Stimulated activated CD4-positive, alpha-beta T cell treated with anti-CD3 and anti-CD28 coated beads, Interleukin-15, amount 100 ng/mL, for 1 hour (primary cell): ENCODE measurements at places on chromosomes 1 and 21.

DNA sequence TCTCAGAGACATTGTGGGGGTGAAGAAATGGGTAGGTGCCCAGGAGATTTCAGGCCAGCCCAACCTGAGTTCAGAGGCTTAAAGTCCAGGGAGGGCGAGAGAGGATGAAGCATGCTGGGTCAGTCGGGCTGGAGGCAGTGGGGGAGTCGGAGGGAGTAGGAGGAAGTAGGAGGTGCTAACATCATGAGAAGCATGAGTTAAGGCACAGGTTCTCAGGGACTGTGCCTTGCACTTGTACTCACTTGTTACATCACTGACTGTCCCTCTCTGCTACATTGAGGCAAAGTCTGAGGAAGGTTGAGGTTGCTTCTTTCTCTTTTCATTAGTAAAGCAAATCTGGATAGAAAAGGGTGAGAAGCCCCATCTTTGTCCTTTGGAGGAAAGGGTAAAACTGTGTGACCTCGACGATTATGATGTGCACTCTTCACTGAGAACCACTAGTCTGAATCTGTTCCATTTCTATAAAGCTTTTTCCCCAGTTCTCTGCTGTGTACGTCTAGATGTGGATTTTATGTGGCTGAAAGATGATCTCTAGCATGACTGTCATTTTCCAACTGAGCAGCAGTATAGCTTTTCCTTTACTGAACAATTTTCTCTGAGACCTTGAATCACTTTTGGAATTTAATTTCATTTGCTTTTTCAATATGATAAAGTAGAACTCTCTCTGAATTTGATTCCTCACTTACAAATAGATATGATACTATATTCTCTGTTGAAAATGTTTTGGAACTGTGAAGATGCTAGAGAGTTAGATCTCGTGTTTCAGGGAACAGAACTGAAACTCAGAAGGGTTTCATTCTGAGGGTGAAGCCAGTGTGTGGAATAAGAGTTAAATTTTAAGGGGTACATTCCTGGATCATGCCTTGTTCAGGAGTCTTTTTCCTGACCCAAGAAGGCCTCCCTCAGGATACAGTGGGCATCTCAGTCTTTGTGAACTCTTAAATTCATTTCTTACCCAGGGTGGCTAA lies 94.6 kb downstream of the FGGY start:
- no peak for DNase-seq

GRCh38 chr1:39896909-39897685 lies 4.6 kb downstream of the MYCL start:
- no peak for DNase-seq

DNA sequence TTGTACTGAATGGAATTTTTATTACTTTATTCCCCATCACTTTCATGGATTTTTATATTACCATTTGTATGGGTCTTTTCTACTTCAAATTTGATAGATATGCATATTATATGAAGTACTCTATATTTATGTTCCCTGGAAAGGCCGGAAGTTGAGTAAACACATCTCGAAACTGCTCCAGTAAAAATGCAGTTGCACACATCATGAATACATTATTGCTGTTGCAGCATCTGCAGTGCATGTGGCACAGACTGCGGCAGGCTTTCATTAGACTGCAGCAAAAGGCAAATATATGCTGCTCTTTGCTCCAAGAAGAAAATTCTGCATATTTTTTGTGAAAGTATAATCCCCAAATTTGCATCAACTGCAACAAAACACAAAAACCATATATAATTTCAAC lies 48.7 kb upstream of the LRRC7 start:
- DNase-seq, result no peak

DNA sequence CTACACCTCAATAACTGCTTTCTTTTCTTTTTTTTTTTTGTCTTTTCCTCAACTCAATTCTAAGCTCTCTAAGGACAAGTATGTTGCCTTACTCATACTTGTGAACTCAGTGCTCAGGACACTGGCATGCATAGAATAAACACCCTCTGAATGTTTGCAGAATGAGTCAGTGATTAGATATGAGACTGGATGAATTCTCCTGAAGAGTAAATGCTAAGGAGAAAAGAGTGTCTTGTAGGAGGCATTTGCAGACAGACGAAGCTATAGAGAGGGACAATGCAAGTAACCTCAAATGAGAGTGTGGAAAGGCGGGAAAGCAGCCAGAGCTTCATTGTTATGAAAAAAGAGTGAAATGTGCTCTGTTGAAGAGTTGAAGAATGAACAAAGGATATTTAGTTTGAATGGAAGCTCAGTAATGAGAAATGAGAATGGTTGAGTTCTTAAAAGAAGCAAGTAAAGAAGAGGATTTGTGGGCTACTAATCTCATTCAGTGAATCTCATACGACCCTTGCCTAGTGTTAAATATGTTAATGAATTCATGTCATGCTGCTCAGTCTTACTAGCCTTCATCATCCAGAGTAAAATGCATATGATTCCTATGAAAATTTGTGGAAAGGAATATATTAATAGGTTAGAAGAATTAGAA lies 166.1 kb upstream of the DPYD start:
- DNase-seq, result no peak

- peak; percentile 50 for DNase-seq
Measured at GRCh38 chr1:153945795-153946621, 510 bp downstream of the DENND4B start.

DNA sequence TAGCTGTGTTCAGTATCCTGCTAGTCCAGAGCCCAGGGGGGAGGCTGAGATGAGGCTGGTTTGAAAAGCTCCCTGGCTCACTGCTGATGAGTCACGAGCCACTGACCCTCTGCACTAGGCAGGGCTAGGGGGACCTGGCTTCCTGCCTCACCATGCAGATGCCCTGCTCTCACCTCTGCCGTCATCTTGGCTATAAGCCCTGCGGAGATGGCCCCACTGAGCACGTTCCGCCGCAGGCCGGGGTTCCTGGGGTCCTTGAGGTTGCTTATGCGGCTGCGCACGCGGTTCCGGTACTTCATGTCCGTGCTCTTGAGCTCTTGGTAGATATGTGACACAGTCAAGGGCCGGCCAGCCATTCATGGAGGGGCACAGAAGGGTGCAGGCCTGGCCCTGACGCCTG lies 24.1 kb upstream of the ZNF436 start:
- DNase-seq, result no peak

DNA sequence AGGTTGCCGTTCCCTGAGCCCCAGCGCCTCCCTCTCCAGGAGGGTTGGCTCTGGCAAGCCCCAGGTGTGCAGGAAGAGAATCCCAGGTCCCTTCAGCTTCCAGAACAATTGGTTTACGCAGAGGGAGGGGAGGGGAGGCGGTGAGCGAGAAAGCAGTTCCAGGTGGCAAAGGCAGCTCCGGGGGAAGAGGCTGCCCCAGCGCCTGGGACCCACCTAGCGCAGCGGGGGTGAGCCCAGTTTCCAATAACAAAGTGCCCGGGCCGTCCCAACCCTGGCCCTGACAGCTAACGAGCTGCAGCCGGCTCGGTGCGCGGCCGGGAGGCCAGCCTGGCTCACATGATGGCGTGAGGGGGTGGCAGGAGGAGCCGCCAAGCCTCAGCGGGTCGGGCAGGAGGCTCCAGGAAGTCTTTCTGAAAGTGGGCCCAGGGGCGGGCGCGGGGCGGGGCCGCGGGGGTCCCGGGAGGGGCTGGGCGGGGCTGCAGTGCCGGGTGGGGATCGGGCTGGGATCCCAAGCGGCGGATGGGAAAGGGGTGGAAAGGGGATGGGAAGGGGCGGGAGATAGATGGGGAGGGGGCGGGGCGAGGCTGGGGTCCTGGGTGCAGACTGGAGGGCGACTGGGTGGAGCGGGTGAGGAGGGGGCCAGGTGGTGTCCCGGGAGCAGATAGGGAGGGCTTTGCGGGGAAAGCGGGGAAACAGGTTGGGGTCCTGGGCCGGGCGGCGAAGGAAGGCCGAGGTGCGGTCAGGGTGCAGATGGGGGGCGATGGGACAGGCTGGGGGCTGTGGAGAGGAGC lies 22.8 kb downstream of the DHRS3 start:
- DNase-seq, result no peak

DNA sequence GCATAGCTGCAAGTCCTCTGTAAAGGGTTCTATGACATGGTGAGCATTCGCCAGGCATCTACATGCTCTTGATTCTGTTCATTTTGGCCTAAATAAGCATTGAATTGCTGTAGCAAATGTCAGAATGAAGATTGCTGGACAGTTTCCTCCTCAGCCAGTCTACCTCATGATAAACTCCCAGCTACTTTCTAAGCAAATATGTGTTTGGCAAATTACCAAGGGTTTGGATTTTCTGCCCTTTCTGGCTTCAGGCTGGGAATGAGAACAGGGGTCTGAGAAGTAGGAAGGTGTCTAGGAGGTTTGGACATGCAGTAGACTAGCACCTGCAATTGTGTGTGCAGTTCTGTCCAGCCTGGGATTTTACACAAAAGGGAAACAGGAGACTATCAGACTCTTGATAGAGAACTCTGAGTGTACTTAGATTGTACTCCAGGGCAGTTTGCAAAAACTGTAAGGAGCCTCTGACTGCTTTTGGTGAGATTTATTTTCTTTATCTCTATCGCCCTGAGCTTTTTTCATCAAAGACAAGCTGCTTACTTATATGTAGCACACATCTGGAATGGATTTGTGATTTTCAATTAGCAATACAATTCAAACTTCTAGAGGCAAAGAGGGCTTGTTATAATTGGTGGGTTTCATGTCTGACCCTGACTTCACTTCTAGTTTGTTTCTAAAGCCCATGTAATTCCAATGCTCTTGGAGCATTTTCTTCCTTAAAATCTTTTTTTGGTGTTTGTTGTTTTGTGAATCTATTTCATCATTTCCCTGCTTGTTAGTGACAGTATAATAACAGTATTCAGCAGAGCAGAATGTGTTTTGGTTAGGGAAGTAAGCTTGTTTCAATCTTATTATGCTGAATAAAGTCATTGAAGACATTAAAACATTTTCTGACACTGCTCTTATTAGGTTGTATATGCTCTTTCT lies 150.8 kb downstream of the VPS13D start:
- DNase-seq, result no peak

GRCh38 chr1:246641394-246641793 lies 75.1 kb downstream of the CNST start:
- DNase-seq, result no peak

DNA sequence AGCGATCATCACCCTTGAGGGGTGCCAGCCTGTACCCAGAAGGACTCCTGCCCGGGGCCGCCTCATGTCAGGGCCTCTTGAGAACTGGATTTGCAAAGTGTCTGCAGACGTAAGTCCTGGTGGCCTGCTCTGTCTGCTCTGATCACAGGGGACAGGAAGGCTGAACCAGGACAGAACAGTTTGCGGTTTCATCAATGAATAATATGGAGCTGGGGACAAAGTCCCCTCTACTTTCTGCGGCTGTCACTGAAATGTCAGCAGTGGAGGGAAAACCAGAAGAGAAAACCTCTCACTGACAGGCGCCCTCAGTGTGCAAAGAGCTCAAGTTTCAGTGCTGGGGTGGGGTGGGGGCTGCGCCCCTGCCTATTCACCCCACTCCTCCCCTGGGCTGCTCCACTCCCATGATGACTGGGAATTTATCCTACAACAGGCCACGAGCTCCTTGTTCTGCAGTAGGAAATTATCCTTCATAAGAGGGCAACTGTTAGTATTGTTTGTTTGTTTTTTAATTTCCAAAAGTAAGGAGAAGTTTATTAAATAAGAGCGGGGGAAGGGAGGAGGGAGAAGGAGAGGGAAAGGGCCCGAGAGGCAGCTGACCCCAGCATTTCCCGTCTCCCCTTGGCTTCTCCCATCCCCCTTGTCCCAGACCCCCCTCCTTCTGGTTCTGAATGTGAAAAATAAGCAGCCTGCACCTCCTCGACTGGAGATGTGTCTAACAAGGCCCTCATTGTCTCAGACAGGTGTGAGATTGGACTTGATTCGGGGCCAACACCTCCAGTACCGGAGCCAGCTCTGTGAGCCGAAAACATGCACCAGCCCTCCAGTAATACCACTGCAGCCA lies 149.2 kb downstream of the CLIC6 start:
- DNase-seq, result no peak

- DNase-seq, result no peak
Measured at GRCh38 chr1:197619008-197619640, 156.2 kb downstream of the DENND1B start.

DNA sequence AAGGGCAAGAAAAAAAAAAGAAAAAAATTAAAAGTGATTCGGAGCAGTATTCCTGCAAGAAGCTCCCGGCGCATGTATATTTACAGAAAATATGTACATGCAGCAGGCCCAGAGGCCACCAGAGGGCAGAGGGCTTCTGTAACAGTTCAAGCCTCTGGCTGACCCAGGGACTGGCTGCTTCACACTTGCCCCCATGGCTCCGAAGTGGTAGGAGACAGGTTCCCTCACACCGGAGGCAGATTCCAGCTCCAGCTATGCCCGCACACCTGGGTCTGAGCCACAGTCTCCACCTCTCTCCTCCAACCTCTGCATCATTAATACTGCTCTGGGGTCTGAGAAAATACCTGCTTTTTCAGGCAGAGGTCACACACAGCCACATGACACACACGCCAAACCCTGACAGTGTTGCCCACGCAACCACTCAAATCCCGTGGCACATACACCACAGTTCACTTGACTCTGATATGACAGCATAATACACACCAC lies 2.2 kb upstream of the ARHGAP30 start:
- DNase-seq, result no peak

- DNase-seq, result no peak
Measured at GRCh38 chr21:33020558-33021100, 5.1 kb upstream of the OLIG2 start.

DNA sequence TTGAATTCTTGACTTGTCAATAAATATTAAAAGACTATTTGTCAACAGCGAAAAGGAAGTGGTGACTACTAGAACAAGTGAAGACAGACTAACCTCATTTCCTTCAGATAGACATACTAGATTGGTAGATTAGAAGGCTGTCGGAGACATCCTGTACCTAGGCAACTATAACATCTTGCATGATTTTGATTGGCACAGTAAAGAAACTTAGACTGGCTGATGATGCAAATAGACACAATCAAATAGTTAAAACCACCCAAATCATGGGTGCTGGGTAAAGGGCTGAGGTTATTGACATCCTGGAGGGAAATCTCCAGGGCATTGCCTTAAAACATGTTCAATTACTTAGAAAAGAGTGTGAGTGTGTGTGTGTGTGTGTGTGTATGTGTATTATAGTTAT lies 85.9 kb upstream of the EDEM3 start:
- no peak for DNase-seq

DNA sequence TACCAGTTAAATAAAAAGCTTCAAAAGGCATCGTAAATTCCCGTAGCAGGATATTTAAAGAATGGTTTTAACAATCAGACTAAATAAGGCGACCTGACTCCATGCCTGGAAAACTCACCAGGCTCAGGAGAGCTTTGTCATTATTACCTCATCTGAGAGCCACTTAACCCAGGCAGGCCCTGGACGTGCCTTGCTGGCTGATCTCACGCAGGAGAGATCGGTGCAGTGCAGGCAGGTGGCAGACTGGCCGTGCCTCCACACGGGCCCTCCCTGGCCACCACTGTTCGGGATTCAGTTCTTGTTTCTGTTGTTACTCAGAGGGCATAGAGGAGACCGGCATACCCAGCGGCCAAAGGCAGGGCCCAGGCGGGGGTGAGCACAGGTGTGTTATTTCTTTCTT lies 6.4 kb downstream of the MT1HL1 start:
- DNase-seq, result no peak

GRCh38 chr1:98323388-98323787 lies 338.1 kb upstream of the SNX7 start:
- DNase-seq, result no peak
